Ovary (tissue), 10 donors: ENCODE measurements at places on chromosomes 3 and 15. TPM values are rescaled to one million over a fixed set of nuclear protein-coding genes. Genes with fewer than 3 reads are reported as not detected.

Gene RARRES1
- total RNA-seq, result 11.1 TPM

Gene NRG4
- total RNA-seq, result not detected

Gene FSTL1
- total RNA-seq, result 112 TPM

Gene TMEM108
- not detected for total RNA-seq

Gene POTEB
- not detected for total RNA-seq

Gene LMOD3
- not detected for total RNA-seq

Gene LYZL4
- total RNA-seq, result not detected

DNA sequence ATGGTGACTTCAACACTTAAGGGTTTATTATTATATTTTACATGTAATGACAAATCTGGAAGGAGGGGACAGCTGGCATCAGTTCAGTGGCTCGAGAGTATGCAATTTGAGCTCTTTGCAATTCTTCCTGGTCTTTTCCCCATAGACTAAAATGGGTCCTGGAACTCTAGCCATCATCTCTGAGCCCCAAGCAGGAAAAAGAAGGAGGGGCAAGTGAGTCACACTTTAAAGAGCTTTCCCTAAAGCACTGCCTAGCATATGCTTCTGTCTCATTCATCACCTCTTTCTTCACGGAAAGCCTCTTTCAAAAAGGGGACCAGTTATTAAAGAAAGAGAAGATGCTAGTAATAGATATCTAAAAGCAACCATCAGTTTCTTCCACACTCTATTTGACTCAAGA lies 466.3 kb downstream of the ZIC1 start:
- DNase-seq, result no peak

- no peak for DNase-seq
Observed at GRCh38 chr15:71485094-71485693, 325.2 kb upstream of the NR2E3 start.

DNA sequence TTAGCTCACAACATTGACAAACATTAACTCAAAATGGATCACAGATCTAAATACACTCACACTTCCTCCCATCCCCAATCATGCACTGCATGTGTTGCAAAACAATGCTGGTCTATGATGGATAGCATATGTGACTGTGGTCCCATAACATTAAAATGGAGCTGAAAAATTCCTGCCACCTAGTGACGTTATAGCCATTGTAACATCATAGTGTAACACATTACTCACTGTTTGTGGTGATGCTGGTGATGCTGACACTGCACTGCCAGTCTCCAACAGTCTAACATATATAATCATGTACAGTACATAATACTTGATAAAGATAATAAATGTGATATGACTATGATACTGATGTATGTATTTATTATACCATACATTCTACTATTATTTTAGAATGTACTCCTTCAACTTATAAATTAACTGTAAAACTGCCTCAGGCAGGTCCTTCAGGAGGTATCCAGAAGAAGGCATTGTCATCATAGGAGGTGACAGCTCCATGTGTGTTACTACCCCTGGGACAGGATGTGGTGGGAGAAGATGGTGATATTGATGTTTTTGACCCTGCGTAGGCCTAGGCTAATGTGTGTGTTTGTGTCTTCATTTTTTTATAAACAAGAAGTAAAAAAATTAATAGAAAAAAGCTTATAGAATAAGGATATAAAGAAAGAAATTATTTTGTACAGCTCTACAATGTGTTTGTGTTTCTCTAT lies 41.3 kb downstream of the TXNRD3 start:
- DNase-seq, result no peak

DNA sequence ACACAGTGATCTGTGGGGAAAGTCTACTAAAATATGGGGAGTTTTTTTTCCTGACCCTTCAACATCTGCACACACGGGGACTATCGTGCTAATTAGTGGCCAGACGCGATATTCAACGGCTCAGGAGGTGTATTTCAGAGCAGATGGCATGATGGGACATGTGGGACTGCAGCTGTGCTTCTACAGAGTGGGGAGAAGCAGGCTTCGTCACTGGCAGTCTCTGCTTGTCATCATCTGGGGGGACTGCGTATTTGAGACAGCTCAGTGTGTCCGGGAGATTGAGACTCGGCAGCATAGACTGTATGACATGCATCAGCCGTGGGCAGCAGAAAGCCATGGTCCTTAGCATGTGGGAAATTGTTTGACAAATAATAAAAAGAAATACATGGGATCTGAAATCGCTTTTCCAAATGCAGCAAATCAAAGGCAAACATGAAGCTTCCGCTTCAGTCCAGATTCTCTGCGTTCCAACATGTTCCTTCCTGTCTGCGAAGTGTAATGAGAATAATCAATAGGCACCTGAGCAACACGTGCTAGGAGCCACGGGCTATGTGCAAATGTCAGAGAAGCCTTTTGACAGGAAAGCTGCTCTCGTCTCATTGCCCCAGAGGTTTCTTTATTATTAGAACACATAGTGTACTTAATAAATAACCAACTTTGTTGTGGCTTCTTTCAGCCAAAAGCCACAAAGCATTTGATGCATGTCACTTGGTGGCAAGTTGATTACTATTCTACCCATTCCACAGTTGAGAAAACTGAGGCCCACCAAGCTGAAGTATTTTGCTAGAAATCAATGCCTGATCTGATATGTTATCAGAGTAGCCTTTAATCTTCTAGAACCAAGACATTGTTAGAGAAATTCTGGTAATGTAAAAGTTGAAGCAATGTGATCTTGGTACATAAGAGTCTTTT lies 276.3 kb downstream of the RYR3 start:
- no peak for DNase-seq

GRCh38 chr3:134609821-134610431 lies 40.9 kb downstream of the KY start:
- no peak for DNase-seq

DNA sequence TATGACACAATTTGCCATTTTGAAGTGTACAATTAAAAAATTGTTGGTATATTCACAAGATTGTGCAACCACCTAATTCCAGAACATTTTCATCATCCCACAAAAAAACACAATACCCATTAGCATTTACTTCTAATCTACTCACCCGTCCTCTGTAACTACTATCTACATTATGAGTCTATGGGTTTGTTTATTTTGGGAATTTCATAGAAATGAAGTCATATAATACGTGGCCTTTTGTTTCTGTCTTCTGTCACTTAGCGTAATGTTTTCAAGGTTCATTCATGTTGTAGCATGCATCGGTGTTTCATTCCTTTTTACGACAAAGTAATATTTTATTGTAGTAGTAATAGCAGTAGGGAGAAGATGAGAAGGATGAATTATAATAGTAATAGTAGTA lies 55.2 kb upstream of the CNTN6 start:
- DNase-seq, result no peak

DNA sequence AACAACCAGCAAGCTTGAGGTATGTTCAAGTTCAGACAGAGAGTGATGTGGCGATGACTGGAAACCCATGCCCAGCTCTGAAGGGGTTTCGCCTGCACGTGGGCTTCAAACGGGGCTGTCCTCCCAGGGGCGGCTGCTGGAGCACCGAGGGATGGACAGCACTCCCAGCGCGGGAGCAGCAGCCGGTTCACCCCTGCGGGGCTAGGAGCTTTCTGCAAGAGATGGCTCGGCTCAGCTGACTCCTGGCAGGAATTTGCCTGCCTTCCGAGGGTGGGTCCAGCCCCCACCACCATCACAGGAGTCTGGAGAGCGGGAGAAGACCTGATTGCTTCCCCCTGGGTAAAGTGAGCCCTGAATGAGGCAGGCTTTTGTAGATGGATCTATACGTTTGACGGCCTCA lies 66.9 kb downstream of the ASB7 start:
- DNase-seq, result no peak

DNA sequence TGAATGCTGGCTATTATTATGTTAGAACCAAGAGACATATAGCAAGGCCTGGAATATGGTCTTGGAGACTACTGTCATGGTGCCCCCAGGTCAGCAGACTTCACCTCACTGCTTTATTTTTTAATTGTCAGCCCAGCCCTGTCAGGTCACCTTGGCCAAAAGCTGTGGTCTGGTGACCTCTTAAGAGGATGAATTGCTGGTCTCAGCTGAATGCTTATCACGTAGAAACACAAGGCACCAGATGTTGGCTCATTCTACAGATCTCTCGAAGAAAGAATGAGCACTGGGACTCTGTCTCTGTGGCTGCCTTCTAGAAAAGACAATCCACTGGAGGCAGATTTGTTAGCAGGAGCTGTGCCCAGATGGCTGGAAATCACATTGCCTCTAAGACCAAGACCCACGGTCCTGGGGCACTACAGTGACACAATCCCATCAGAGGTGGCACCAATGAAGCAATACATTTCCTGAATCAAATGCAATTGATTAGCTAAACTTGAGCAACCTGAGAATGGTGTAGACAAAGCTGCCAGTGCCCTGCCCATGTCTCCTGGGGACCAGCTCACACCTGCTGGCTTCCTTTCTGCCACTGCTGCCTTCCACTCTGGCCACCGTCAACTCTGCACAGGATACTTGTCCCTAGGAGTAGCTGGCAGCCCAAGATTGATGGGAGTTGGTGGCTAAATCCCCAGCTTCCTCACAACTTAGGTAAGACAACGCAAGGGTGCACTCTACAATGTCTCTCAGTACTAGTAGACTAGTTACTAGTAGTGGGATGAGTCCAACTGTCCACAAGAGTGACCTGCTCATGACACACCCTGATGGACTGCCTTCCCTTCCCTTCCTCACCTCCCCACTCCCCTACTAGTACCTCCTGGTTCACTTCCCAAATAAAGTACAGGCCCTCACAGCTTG lies 384.9 kb upstream of the PROK2 start:
- no peak for DNase-seq

DNA sequence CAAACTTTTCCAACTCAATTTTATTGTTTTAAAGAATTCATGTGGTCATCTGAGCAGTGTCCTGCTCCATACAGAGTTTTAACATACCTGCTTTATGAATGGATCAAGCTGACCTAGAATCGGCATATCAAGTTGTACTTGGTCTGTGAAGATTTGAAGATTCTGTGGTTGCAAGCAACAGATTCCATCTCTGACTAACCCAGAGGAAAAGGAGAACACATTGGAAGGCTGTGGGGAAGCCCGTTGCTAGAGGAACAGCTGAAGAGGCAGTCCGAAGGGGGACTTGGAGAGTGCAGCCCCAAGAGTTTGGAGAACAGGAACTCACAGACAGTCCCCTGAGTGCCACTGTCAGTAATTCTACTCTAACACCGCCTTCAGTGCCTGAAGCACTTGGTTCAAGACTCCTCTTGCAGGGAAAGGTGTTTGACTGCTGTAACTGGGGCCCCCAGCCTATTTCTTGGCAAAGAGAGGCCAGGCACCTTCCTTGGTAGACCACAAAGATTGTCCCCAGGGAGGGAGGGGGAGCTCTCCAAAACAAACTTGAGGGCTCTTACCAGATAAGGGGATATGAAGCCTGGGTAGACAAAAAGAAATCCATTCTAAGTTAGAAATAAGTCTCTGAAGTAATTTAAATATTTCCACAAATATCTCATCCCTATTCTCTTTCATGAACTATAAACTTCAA lies 88.8 kb downstream of the LARS2 start:
- no peak for DNase-seq

GRCh38 chr15:41934843-41935242 lies 37.5 kb downstream of the EHD4 start:
- no peak for DNase-seq

GRCh38 chr3:264394-265156 lies 68.0 kb downstream of the CHL1 start:
- DNase-seq, result no peak

DNA sequence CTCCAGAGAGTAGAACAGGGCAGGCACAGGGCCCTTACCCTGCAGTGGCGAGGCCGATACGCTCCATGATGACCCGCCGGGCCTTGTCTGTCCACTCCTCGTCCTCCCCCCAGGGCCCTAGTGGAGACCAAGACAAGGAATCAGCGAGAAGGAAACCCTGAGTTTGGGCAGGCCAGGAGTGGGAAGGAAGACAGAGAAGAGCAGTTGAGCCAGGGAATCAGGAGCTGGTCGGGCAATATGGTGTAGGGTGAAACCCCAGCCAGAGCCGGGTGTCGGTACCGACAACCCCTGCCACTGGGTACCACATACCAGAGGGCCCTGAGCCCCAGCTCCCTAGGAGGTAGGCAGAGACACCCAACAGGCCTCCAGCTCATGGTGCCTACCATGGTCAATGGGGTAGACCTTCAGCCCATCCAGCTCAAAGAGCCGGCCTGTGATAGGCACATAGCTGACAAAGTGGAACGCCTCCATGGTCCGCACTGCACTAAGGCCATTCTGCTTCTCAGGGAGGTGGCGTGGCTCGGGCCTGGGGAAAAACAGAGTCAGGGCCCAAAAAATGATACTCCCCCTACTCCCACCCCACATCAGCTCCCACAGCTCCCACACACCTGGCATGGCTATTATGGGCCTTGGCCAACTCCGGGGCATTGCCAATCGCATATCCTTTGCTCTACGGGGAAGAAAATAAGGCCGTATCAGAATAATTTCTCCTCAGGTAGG lies 38.0 kb downstream of the SEMA3G start:
- DNase-seq, result no peak

DNA sequence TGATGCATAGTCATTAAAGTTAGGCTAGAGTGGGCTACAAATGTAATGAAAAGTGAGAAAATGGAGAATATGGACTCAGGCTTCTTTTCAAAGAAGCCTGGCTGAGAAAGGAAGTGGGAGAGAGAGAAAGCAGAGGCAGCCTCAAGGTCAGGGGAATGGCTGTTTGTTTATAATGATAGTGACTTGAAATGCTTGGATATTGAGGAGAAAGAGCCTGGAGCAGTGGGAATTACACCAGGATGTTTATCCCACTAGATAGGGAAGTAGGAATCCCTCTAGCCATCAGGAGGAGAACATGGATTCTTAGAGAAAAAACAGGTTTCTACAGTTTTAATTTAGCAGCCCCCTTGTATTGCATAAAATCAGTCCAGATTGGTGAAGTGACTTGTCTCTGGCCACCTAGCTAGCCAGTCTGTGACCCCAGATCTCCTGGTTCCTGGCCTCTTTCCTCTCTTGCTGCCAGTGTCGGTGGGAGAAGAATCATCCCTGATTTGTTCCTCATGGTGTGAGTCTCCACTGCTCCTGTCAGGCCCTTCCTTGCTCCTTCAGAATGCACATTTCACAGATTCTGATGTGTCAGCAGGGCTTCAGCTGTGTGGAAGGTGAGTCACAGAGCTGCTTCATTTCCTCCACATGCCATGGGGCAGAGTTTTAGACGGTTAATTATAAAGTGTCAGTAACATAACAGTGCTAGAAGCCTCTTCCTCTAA lies 32.9 kb downstream of the SEMA6D start:
- DNase-seq, result no peak

DNA sequence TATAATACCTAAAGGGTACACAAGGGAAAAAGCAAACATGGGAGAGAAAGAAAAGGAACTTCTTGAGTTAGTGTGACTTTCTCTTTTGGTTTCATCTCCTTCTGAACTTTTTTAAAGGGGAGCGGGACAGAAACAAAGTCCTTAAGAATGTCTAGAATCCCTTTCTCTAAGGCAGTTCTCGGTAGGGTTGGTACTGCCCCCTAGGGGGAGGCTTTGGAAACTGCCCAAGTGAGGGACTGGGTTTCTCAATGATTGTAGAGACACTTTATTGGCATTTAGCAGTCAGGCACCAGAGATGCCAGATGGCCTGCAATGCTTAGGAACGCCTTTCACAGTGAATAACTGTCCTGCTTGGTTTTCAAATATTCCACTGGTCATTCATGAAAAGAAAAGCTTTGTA lies 172.7 kb downstream of the WDR72 start:
- DNase-seq, result no peak

GRCh38 chr15:39704235-39704634 lies 78.4 kb downstream of the FSIP1 start:
- no peak for DNase-seq
